Activated naive CD4-positive, alpha-beta T cell (primary cell): ENCODE measurements at places on chromosomes 2 and 18.

GRCh38 chr2:121771976-121772742, 16.7 kb downstream of the TSN start:
- DNase-seq = no peak

DNA sequence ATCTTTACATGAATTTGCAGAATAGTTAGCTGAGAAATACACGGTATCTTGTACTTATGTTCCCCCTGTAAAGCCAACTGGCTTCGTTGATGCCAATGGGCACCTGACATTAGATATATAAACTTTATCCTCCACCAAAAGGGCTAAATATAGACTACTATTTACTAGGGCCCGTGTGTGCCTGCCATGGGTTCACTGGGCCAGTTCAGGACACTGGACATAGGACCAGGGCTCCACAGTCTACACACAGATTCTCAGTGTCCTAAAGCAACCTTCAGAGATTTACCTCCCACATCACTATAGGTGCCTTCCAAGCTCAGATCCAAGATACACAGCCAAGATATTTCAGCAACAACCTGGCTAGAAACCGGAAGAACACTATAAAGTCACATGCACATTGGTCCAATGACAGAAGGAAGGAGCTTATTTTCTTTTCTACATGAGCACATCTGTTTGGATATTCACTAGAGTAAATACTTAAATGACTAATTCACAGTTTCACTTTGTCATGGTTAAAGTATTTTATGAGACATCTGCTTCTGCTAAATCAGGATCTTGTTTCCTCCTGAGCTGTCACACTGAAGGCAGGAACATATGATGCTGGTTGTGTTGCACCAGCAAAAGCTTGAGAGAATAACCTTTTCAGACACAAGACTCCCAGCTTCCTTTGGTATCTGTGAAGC, 95.1 kb downstream of the MYO5B start:
- DNase-seq = no peak

DNA sequence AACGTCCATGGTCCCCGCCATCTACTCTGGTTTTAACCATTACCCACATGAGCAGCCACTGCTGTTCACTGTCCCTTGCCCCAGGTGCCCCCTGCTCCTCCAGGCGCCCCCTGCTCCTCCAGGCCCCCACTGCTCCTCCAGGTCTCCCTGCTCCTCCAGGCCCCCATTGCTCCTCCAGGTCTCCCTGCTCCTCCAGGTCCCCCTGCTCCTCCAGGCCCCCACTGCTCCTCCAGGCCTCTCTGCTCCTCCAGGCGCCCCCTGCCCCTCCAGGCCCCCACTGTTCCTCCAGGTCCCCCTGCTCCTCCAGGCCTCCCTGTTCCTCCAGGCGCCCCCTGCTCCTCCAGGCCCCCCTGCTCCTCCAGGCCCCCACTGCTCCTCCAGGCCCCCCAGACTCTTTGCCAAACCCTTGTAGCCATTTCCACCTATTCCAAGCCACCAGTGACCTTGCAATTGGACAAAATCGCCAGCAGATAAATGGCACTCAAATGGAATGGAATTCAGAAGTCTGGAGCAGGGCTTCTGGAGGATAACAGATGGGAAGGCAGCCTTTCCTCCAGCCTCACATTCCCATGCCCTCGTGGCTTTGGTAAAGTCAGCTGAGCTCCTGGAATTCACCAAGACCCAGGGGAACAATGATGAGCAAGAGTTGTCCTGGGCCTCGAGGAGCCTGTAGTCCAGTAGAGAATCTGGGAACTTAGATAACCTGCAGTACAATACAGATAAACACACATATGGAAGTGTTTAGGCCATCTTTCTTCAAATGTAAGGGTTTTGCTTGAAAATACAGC, 13.3 kb upstream of the RPL31 start:
- DNase-seq = no peak

DNA sequence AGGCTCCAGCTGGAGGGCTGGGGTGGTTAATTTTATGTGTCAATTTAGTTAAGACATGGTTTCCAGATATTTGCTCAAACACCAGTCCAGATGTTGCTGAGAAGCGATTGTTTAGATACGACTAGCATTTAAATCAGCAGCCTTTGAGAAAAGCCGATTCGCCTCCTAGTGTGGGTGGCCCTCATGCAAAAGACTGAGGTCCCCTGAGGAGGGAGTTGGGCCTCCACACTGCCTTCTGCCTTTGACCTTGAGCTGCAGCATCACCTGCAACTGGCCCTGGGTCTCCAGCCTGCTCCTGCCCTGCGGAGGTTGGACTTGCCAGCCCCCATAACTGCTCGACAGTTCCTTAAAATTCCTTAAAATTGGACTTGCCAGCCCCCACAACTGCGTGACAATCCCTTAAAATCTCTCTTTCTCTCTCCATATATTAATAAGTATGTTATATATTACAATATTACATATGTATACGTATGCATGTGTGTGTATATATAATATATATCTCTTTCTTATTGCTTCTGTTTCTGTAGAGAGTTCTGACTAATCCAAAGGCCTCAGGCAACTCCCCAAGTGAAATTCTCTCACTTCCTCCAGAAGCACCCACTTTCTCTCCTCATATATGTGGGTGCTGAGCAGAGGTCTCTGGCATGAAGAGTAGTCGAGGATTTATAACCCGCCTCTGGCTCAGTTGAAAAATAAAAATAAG, 14.4 kb downstream of the FBLN7 start:
- DNase-seq = no peak

DNA sequence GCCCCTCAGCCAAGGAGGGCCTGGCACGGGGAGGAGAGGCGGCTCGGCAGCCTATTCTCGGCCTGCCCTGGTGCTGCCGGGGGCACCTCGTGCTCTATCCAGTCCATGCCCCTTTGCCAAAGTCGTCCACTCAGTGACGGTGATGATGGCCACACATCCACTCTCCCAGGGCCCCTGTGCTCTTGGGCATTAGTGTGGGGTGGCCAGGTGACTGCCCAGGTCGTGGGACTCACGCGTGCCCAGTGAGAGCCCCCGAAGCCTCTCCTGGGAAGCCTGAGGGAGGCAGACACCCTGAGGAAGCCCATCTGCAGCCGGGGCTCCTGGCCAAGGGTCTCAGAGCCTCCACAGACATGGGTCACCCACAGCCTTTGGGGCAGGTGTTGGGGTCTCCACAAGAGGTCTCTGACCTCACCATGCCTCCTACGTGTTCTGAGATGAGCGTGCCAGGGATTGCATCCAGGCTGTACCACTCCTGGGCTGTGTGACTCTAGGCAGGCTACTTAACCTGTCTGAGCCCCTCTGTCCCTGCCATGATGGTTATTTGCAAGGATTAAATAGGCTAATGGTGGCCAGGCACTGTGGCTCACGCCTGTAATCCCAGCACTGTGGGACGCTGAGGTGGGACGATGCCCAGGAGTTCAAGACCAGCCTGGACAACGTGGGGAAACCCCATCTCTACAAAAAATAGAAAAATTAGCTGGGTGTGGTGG, 12.9 kb downstream of the RAMP1 start:
- DNase-seq = no peak

DNA sequence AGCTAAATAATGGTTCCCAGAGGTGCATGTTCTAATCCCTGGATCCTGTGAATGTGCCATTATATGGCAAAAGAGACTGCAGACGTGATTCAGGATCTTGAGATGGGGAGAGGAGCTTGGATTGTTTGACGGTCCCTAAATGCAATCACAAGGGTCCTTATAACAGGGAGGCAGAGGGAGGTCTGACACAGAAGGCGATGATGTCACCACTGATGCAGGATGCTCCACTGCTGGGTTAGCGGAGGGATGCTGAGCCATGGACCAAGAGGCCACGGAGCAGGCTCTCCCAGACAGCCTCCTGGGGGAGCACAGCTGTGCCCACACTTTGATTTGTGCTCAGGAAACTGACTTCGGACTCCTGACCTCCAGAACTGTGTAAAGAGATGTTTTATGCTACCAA, 156.2 kb downstream of the UXS1 start:
- no peak for DNase-seq

DNA sequence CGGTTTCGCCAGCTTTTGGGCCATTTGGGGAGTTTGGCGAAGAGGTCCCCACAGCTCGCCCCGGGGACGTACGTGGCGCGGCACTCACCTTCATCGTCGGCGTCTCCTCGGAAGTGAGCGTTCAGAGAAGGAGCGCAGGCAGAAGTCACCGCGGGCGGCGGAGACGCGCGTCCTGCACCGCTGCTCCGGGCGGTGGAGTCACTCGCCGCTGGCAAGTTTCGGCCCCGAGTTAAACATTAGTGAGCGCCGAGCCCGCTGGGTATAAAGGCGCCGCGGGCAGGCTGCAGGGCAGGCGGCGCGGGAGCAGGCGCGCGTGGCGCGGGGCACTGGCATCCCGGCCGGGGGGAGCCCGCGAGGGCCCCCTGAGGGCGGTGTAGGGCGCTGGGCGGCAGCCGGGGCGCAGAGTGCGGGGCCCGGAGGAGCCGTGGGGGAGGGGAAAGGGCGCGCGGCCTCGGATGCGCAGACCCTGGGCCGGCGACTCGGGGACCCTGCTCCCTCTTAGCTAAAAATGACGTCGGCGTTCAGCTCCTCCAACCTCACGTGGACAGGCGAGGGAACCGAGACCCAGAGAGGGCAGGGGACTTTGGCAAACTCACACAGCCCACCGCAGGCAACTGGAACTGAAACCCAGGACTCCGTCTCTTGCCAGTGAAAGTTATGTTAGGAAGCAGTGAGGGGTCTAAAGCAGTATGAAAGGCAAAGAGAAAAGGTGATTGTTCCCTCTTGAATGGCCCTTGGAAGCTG, at the start of gene DPP4:
Gene DPP4, minus strand, starts transcription at position 328 of the 744 bp plus-strand sequence. Its CDS starts 234 bp downstream, at position 94.
- DNase-seq = peak; percentile 51

DNA sequence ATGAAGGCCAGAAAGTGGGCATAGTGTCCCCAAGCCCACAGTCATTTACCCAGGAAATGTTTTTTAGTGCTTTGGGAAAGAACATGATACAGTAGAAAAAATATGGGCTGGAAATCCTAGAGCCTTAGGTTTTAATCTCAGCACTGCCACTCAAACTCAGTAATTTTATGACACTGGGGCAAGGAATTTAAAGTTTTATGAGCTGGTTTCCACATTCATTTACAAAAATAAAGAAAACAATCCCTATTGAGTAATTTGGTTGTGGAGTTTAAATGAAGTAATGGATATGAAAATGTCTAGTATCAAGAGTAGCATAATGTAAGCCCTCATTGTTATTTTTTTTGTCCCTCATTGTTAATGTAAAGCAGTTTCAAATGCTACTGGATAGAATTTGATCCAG, 51.5 kb upstream of the FRZB start:
- DNase-seq = no peak

DNA sequence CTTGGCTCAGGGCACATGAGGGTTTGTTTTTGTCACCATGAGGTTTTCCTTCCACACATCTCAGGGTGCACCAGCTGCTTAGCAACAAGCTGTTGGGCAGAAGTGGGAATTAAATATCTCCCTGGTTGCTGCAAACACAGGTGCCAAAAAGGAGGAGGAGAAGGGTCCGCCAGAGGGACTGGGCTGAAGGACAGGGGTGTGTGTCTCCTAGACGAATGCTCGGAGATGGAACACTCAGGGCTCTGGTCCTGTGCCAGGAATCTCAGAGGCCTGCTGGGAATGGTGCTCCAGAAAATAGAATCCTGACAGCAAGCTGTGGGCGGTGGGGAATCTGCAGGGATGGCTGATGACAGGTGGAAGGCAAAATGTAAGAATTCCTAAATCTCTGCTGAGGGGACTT, 94.5 kb downstream of the VSNL1 start:
- no peak for DNase-seq
